ENCODE measurements at places on chromosomes 12 and 14.

GRCh38 chr12:11958221-11959091 lies 112.3 kb upstream of the BCL2L14 start:
- peak; percentile 78 for DNase-seq

- no peak for DNase-seq
These were observed 4.9 kb downstream of the KRT83 start for GRCh38 chr12:52316290-52316689.

- DNase-seq = no peak
These were observed 263.7 kb upstream of the SEL1L start for GRCh38 chr14:81797315-81797714.

GRCh38 chr12:93982771-93983315 lies 165.5 kb upstream of the PLXNC1 start:
- DNase-seq = no peak

DNA sequence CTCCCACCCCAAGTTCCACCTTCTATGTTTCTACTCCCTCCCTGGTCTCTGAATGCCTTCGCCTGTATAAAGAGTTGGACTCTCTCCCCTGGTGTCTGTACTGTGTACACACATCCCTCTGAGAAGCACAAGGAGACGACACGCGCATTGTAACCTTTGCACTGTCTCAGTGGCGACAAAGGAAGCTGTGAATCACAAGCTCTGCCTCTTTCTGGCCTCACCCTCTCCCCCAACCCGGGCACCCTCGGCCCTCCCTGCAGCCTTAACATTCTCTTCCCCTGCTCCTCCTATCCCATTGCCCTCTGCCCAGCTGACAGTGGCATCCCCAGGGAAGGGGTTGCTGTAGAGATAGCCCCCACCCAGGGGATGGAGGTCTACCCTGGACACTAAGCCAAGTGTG lies 2.5 kb upstream of the SMARCD1 start:
- DNase-seq = no peak

- DNase-seq = peak; percentile 73
These were observed 783 bp downstream of the CORO1C start for GRCh38 chr12:108730365-108731104.

DNA sequence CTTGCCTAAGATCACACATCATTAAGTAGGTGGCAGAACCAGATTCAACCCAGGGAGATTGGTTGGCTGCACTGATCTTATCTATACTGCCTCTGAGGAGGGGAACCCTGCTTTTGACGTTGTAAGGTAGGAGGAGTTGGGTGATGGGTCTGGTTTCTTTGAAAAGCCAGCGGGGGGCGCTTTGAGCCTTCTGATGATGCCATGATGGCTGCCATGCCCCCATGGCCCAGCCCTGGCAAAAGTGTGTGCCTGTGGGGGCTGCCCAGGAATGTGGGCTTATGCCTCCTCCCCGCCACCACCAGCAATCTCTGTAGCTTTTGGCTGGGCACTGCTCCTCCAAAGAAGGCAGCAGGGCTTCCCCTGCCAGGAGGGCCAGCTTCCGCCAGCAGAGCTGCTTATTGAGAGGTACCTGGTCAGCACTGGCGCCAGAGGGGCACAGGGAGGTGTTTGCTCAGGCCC lies 224.3 kb downstream of the SLC41A2 start:
- DNase-seq = peak; percentile 72

DNA sequence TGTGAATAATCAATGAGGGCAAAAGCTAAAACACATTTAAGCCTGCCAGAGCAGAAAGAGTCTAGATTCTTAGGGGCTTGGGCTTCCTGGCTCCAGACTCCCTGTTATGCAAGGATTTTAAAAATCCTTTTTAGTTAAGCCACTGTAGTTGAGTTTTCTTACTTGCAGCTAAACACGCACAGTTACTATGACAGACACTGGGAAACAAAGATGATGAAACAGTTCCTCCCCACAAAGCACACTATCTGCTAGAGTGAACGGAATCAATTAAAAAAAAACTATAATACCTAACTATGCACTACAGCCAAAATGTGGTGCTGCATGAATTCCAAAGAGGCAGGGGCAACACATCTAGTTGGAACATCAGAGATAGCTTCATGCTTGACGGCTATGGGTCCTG lies 28.2 kb downstream of the RPS6KA5 start:
- DNase-seq = no peak

DNA sequence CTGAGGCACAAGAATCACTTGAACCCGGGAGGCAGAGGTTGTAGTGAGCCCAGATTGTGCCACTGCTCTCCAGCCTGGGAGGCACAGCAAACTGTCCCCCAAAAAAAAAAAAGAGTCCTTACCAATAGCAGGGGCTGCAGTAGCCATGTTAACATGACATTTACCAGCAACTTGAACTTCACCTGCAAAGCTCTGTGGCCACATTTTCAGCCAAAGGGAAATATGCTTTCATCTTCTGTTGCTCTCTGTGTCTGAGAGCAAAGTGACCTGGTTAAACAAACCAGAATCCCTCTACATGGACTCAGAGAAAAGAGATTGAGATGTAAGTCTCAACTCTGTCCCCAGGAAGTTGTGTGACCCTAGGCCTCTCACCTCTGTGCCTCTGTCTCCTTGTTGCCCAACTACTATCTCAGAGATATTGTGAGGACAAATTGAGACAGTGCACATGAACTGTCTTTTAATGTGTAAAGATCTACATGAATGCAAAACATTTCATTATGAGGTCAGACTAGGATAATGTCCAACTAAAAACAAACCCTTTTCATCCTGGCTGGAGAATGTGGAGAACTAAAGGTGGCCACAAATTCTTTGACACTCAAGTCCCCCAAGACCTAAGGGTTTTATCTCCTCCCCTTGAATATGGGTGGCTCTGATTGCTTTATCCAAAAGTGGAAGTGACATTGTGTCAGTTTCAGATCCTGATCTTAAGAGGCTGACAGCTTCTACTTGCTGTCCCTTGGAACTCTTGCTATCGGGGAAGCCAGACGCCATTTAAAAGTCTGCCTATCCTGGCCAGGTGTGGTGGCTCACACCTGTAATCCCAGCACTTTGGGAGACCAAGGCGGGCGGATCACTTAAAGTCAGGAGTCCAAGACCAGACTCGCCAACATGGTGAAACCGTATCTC lies 24.7 kb upstream of the P2RX4 start:
- DNase-seq = no peak

GRCh38 chr14:69108358-69108757 lies 44.6 kb downstream of the DCAF5 start:
- no peak for DNase-seq

- DNase-seq = no peak
These were observed 21.3 kb upstream of the HSP90B1 start for GRCh38 chr12:103908877-103909276.

- no peak for DNase-seq
These were observed 65.6 kb upstream of the FLRT2 start for GRCh38 chr14:85464135-85464895.

- no peak for DNase-seq
These were observed 50.0 kb downstream of the PPFIBP1 start for GRCh38 chr12:27573972-27574371.

- DNase-seq = peak; percentile 57
These were observed 26.9 kb downstream of the CLEC6A start for GRCh38 chr12:8482571-8483061.

DNA sequence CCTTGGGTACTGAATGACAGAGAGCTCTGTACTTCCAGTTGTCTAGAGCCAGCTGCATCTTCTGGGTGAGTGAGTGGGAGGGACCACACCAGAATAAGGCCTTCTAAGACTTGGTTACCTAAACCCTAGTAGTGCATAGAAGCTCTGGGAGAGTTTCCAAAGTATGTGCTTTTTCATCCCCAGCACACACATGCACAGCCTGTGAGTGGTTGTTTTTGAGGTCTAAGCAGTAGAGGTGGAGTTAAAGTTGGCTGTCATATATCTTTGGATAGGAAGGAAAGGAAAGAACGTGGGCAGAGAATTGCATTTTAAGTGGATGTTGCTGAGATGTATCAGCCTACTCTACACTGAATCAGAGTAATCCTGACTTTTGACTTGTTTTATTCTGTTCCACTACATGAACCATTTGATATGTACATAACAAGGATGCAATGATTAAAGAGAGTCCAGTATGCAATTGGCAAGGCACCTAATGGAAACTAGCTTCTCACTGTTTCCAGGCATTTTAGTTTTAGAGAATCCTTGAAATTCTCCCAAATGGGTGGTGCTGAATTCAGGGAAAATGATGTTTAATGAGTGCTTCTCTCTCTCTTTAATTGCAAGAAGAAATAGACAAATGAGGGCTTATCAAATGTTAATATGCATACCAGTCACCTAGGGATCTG lies 51.8 kb upstream of the PRICKLE1 start:
- no peak for DNase-seq

- DNase-seq = no peak
These were observed 37.6 kb upstream of the GRIP1 start for GRCh38 chr12:66716522-66716921.

DNA sequence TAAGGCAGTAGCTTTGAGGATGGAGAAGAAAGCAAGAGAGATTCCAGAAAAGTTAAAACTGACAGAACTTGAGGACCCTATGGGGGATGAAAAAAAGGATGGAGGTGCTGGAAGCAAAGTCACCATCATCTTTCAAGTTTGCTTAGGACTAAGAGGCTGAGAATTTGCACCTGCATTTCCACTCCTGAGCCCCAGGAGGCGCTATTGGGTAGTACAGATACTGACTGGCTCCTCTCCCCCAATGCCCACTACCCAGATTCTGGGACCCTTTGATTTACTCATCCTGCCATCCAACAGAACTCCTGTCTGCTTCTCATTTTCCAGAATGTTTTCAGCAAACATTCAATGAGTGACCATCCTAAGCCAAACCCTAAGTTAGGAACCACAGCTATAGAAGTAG lies 34.0 kb upstream of the CMKLR1 start:
- DNase-seq = no peak

DNA sequence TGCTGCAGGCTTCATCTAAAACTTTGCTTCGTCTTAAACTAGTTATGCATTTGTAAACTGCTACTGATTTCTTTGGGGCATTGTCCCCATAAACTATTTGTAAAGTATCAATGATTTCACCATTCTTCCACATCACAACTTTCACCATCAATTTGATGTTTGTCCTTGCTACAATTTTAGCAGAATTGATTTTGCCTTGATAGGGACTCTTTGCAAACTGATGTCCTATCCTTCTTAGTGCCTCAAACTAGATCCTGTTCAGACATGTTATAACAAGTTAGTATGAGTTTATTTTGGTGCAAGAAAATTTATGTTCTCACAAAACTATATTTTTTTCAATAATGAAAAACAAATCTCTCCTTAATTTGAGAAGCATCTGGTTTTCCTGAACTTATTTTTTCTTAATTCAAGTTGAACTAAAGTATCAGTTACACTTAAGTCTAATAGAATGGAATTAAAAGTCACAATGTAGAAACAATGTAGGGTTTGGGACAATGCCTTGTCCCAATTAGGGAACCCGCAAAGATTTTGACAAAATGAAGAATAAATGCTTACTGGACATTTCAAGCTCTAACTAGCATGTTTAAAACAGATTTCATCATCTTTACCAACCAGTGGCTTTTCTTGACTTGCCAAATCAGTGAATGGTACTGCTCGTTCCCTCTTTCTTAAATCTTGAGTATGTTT lies 10.1 kb upstream of the ARID4A start:
- no peak for DNase-seq
